ENCODE measurements at places on chromosomes 6 and 20.

DNA sequence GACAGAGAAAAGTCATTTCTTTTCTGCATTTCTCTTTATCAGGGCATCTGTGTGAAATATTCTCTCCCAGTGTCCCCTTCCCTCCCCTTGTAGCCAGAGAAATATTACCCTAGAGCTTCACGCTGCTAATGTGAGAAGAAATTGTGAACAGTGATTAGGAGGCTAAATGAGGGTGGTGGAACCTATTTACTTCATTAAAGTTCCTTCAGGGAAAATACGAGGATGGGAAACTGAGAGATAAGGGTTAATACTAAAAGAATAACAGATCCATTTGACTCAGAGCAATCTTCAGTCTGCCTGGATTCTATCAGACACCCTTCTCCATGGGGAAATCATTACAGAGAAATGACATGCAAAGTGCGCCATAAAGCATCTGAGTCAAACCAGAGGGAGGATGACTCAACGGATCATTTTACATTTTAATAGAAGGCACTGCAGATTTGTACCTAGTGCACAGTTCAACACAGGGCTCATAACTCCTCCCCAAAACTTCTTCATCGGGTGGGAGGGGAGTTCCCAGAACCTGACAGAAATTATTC is 131.3 kb downstream of the GJA10 start:
- H3K27me3 ChIP-seq: no peaks in the 10 kb centered on the region
- H3K36me3 ChIP-seq: no peaks in the 10 kb centered on the region
- H3K27ac ChIP-seq: peak overlapping the region; percentile 65
- no peak for DNase-seq
- no peak overlapping the region for H3K4me3 ChIP-seq

DNA sequence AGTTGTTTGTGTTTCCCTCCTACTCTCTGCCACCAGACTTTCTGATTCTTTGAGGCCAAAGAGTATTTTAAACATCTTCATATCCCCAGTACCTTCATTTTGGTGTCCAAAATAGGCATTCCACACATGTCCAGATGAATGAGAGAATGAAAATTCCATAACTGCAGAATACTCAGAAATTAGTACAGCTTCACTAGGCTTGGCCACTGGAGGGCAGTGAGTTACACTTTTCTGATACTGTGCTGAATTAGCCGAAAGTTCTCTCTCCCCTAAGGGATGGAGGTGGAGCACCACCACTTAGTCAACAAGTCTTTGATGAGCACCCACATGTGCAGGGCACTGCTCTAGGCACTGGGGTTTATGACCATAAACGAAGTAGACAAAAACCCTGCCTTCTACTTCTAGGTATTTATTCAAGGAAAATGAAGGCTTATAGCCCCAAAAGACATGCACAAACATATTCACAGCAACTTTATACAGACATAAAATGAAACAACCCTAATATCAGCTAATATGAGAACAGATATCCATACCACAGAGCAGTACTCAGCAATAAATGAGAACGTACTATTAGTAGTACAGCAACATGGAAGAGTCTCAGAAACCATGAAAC is 46.1 kb upstream of the TMEM217 start:
- peaks cover 12% of the 10 kb centered on the region for H3K4me1 ChIP-seq
- no peak overlapping the region for H3K27ac ChIP-seq
- no peak overlapping the region for H3K4me3 ChIP-seq
- peaks cover 6% of the 10 kb centered on the region for H3K36me3 ChIP-seq
- DNase-seq: no peak
- H3K27me3 ChIP-seq: no peaks in the 10 kb centered on the region

GRCh38 chr6:2848851-2849250 is 7.2 kb upstream of the SERPINB1 start:
- H3K4me3 ChIP-seq: no peak overlapping the region
- H3K4me1 ChIP-seq: peaks cover 10% of the 10 kb centered on the region
- H3K27me3 ChIP-seq: no peaks in the 10 kb centered on the region
- no peak overlapping the region for H3K27ac ChIP-seq
- no peaks in the 10 kb centered on the region for H3K36me3 ChIP-seq
- DNase-seq: no peak

- H3K27ac ChIP-seq: no peak overlapping the region
- H3K36me3 ChIP-seq: no peaks in the 10 kb centered on the region
- H3K4me3 ChIP-seq: no peak overlapping the region
- H3K27me3 ChIP-seq: no peaks in the 10 kb centered on the region
- no peaks in the 10 kb centered on the region for H3K4me1 ChIP-seq
Measured at GRCh38 chr6:13638626-13639025, 23.5 kb downstream of the NOL7 start.

- no peak for DNase-seq
- no peak overlapping the region for H3K4me3 ChIP-seq
- no peak overlapping the region for H3K27ac ChIP-seq
- H3K4me1 ChIP-seq: no peaks in the 10 kb centered on the region
Measured at GRCh38 chr6:97473979-97474378, 191.0 kb upstream of the MMS22L start.
